ENCODE measurements at places on chromosomes 16 and 17. TPM values are rescaled to one million over a fixed set of nuclear protein-coding genes. Genes with fewer than 3 reads are reported as not detected.

PPP1R27 gene
- not detected for total RNA-seq

KPNA2 gene
- total RNA-seq: 19.7 TPM

CCL17 gene
- total RNA-seq: not detected

PPM1E gene
- under 0.01 TPM for total RNA-seq

- no peaks in the 10 kb centered on the region for H3K36me3 ChIP-seq
- H3K4me1 ChIP-seq: peaks cover 18% of the 10 kb centered on the region
- peak overlapping the region; percentile 88 for H3K27ac ChIP-seq
- H3K4me3 ChIP-seq: peak overlapping the region; percentile 66
Observed at GRCh38 chr17:17590141-17590751, 1.3 kb downstream of the PEMT start.

GRCh38 chr17:4195306-4195705, 52.3 kb downstream of the CYB5D2 start:
- no peaks in the 10 kb centered on the region for H3K36me3 ChIP-seq
- H3K4me1 ChIP-seq: no peaks in the 10 kb centered on the region
- no peak overlapping the region for H3K4me3 ChIP-seq
- H3K27ac ChIP-seq: peak overlapping the region; percentile 15

DNA sequence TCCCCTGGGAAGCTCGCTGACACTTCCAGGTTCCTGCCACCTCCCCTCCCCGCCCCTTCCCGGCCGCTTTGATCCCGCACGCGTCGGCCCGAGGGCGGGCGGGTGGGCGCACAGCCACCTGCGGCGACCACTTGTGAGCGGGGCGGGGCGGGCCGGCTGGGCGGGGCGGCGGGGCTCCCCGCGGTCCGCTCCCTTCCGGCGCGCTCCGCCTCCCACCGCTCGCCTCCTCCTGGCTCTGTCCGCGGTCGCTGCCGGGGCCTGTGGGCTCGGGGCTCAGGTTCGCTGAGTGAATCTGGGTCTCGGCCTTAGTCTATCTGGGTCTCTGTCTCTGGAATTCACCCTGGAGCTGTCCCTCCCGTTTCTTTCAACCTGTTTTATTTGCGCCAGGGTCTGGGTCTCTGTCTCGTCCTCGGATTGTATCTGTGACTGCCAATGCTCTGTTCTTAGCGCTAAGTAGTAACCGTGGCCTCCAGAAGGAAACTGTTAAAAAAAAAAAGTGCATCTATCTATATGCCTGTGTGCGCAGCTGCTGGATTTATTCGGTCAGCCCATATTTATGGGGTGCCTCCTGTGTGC, 2.7 kb upstream of the HES7 start:
- H3K36me3 ChIP-seq: no peaks in the 10 kb centered on the region
- peak overlapping the region; percentile 77 for H3K27ac ChIP-seq
- H3K4me1 ChIP-seq: peaks cover 15% of the 10 kb centered on the region
- no peaks in the 10 kb centered on the region for H3K27me3 ChIP-seq
- peak overlapping the region; percentile 56 for H3K4me3 ChIP-seq
- DNase-seq: no peak
